Memory B cell (primary cell): ENCODE measurements at places on chromosomes 3 and 15.

- no peak for DNase-seq
These were observed 37.1 kb downstream of the ATP6V1A start for GRCh38 chr3:113783980-113784379.

DNA sequence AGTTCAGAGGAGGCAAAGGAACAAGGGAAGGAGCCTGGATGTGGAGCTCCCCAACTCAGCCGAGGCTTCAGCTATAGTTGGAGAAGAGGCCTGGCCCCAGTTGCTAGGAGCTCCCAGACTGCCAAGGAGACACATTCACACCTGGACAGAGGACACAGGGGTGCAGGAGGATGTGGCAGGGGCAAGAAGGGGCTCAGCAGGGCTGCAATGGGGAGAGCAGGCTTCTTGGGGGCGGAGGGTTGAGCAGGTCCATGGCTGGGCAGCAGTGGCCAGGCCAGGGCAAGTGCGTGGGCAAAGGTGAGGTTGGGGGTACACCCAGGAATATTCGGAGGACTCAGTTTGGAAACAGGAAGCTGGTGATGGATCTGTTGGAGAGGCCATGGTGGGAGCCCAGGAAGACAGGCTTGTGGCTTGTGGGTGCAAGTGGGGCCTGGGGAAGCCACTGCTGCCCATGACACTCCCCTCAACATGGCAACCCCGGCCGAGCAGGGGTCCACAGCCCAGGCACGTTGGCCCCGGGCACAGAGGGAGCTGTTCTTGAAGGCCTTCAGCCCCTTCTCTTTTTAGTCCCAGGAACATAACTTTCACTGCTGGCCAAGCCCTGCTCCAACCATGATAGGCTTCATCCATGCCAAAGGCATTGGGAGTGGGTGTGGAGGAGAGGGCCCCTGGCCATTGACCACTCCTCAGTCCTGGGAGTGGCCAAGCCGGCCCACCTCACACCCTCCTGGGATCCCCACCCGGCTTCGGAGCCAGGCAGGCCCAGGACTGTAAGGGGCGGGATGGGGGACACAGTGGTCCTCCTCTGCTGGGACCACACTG lies 33.3 kb downstream of the TSPAN3 start:
- no peak for DNase-seq

DNA sequence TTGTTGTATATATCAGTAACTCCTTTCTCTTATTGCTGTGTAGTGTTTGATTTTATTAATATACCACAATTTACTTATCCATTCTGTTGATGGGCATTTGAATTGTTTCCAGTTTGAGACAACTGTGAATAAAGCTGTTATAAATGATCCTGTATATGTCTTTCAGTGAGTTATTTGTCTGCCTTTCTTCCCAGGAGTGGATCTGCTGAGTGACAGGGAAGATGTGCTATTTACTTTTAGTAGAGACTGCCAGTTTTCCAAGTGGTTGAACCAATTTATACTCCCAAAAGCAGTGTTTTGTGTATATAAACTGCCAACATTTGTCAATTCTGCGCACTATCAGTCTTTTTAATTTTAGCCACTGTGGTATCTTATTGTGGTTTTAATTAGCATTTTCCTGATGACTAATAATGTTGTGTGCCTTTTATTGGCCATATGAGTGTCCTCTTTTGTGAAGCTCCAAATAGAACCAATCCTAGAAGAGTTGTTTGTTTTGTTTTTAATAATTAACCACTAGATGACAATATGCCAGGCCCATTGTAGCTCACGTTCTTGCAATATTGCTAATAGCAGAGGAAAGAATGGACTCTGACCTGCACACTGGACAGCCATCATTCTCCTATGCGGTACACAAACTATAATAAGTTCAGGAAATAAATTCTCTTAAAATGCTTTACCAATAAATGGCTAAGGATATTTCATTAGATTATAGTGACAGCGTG lies 25.3 kb downstream of the TRANK1 start:
- no peak for DNase-seq

DNA sequence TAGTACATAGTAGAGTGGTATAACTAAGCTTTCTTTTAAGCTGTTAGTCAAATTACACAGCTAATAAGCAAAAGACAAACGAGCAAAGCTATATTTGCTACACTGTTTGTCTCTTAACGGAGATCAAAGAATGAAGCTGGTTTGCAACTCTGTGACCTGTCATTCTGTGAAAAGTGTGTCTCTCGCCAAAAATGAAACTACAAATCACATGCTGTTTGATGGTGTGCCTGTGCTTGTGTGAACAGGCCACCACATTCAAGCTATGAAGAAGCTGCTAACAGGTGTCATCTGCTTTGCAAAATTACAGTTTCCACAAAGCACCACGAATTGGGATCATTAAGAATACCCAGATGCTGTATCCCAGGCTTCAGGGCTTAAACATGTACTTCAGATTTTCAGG lies 667.8 kb upstream of the NAALADL2 start:
- no peak for DNase-seq
